Brain pericyte (primary cell): ENCODE measurements at places on chromosomes 2 and 18.

GRCh38 chr2:100291152-100291970 lies 30.9 kb downstream of the LONRF2 start:
- peak; percentile 18 for DNase-seq

GRCh38 chr18:44799907-44800421 lies 119.3 kb downstream of the SETBP1 start:
- DNase-seq = no peak

GRCh38 chr2:238106698-238107524 lies 6.8 kb downstream of the ESPNL start:
- DNase-seq = no peak

DNA sequence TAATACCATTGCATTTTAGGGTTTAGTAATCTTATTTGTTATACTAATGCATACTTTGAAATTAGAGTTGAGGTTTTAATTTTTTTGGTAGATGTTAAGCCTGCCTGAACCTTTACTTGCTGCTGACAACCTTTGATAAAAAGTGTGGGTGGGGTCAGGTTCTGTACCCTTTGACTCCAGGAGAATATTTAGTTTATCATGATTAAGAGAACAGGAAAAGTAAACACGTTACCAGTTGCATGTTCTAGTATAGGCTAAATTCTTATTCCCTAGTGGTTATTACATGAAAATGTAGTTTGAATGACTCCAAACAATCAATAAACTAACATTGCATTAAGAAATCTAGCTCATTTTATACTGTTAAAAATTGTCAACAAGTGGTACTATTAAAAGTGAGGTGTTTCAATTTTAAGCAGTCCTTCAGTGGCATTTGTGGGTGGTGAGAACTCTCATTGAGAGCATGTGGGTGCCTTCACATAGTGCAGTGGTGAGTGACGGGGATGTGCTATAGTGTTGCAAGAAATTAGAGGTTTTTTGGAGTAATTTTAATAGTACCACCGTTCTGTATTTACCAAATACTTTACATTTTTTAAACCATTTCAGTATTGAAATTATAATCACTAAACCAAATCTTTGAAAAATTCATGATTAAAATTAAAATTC lies 29.9 kb downstream of the PHLPP1 start:
- DNase-seq = no peak

GRCh38 chr2:7595206-7595605 lies 678.0 kb downstream of the RNF144A start:
- no peak for DNase-seq

DNA sequence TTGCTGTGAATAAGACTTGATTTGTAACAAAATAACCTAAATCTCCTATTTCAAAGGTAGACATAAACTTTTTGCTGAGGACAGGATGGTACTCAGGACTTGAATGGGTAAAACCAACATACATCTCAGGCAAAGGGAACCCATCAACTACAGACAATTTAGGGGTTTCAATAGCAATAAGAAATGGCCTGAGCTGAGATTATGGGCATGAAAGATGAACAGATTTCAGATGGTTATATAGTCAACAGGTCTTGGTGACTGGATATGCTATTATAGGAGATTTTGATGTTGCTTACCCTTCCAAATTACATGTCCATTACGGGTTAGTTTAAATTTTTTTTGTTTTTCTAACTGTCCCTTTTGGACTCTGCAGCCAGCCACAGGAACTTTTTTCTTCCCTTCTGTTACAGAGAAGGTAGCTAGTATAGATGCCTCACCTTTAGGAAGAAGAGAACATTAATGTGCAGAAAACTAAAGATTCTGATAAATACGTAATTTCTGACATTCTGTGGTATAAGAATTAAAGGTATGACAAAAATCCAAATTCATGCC lies 4.6 kb downstream of the RPS27A start:
- DNase-seq = no peak

DNA sequence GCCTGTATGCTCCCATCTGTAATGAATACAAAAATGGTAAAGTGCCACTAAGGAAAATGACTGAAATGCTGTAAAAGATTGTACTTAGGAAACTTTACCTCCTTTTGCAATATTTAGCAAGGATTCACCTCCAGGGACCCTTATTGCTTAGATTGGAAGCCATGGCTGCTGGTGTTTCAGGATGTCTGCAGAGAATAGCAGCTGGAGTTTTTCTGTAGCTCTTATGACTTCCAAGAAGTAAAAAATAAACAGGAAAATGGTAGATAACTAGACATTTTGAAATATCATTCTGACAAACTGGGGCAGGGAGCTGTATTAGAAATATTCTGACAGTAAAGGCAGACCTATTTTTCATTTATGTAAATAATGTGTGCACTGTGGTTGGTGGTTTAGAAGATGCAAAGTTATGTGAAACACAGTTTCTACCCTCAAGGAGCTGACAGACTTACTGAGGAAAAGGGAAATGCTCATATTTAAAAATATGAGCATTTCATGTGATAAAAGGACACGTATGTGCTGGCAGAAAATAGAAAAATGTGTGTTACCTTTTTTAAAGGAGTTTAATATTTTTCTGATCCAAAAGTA lies 224.9 kb upstream of the BOD1L2 start:
- DNase-seq = no peak

DNA sequence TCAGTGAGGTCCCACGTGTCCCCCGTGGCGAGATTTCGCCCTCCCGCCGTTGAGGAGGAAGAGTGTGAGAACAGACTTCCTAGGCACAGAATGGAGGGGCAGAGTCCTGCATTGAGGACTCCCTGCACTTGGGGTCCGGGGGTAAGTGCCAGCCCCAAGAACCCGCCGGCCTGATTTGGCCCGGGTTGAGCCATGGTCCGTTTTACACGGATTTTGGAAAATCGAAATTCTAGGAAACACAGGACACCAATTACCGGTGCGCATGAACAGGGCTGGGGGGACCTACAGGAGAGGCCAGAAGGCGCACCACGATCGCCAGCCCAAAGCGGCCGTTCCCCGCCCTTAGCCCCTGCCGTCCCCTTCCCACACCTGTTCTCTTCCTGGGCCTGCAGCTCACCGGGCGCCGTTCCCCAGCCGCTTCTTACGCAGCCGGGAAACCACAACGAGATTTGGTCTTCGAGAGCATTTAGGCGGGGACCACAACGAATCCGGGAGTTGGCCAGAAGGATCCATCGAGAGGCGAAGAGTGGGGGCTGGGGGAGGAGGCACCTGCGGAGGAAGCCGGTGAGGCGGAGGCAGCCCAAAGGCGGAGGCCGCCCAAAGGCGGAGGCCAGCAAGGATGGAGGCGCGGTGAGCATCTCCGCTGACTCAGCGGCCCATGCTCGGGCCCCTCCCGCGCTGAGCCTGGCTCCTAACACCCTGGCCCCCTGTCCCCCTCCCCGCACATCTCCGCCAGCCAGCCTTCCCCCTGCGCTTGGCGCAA lies 464 bp upstream of the TLX2 start:
- DNase-seq = no peak

DNA sequence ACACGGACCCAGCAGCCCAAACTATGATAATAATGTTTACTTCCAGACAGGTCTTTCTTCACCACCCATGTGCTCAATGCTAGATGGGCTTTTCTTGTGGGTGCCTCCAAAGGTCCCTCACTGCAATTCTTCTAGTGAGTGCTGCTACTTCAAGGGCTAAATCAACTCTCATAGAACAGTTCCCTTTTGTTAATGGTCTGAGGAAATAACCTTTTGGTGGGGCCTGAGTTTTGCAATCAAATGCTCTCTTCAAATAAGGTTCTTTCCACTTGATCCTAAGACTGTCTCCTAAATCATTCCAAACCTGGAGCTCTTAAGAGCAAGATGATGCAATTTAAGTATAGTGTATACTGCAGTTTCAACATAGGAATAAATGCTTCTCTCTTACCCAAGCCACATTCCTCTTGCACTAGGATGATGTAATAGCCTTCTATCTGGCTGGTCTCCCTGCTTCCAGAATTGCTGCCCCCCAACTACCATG lies 6.0 kb downstream of the NEMP2 start:
- no peak for DNase-seq

- DNase-seq = peak; percentile 82
Observed at GRCh38 chr2:234257859-234258561, 207.5 kb downstream of the SPP2 start.

- no peak for DNase-seq
Observed at GRCh38 chr18:25517881-25518715, 166.1 kb upstream of the ZNF521 start.

- DNase-seq = no peak
Observed at GRCh38 chr2:13006426-13006825, 289.7 kb downstream of the TRIB2 start.

DNA sequence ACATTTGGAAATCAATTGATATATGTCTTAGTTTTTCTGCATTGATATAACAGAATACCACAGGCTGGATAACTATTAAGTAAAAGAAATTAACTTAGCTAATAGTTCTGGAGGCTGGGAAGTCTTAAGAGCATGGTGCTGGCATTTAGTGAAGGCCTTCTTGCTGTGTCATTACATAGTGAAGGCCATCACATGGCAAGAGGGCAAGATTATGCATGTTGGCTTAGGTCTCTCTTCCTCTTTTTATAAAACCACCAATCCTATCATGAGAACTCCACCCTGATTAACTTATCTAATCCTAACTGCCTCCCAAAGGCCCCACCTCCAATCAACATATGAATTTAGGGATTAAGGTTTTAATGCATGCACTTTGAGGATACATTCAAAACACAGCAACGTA lies 225.5 kb upstream of the VRK2 start:
- no peak for DNase-seq

DNA sequence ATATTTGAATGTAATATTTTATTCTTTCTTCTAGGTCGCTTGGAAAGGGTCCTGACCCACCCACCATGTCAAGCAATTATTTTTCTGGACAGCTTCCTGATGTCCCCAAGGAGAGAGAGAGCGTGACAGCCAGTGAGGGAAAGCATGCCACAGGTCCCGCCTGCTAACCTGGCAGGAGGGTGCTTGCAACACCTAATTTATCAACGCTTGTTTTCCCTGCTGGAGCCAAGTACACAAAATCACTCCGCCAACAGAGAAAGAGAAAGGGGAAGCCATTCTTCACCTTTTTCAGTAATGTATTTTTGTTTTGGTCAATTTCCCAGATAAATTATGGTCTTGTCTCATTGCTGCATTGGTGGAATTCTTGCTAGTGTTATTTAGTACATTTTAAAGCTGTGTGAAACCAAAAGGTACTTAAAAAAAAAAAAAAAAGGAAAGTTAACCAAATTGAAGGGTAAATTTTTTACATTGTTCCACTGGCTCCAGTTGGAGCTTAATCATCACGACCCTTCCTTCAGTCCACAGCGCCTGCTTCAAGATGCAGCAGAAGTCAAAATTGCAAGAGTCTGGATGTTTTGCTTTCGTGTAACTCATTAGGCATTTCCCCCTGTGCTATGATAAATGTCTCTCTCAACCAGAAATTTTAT lies 88.5 kb upstream of the COPS8 start:
- no peak for DNase-seq

DNA sequence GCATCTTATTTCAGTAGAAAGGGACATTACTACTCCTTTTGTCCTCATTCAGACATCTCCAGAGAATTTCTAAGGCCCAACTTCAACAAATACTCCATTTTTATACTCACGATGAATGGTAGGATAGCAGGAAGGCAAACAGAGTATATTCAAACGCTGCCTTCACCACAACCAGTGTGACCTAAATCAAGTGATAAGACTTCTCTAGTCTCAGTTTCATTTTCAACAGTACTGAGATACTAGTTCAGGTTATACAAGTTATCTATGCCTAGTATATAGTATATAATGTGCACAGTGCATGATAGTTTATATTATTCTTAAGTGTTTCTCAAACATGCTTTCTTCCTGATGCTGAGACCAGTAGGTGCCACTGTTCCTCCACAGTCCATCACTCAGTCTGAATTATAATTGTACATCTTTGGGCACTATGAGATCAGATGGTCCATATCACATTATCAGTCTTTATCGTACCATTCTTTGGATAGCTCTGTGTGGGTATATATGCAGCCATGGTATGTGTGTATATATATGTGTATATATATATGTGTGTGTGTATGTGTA lies 66.3 kb upstream of the RPE start:
- DNase-seq = no peak

DNA sequence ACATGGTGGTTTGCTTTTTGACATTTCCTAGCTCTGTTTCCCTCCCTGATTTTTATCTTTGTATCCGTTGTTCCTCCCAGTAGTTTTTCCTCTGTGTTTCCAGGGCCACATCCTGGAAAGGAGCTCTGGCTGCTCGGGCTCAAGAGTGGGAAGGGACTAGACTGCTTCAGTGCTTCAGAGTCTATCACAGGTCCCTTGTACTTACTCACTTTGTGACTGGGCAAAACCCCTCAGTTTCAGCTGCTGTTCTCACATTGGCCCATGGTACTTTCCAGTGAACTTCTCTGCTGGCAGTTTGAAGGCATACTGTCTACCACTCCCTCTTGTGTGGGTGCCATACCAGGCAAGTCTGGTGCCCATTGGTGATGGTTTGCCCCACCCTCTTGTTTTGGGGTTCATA lies 7.5 kb upstream of the STAMBP start:
- no peak for DNase-seq

DNA sequence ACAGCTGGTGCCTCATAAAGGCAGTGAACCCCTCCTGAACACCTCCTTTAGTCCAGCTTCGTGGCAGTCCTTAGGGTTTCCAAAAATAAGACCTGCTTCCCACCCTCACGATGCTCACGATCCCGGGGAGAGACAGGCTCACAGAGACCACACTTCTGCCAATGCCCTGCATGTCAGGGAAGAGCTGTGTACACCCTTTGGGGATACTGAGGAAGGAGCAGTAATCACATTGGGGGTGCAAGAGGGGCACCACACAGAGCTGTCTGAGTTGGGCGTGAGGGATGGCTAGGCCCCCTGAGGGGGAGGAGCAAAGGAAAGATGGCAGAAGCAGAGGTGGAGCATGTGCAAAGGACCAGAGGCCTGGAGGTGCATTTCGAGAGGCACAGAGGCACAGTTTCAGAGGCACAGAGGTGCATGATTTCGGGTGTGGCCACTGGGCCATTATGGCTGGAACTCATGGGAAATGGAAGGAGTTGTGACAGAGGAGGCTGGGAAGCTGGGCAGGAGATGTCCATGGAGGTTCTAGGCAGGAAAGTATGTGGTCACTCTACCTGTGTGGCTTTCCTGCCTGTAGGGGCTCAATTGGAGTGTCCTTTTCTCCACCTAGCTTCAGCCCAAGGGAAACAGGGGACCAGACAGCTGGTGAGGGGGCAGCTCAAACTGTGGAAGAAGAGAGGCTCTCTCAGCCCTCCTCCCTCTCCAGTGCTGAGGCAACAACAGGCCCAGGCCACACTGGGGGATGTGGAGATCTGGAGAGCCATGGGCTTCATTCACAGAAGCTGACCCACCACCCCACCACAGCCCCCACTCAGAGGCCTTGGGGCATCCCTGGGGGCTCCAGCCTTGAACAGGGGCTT lies 115.9 kb downstream of the CAPN13 start:
- DNase-seq = no peak

DNA sequence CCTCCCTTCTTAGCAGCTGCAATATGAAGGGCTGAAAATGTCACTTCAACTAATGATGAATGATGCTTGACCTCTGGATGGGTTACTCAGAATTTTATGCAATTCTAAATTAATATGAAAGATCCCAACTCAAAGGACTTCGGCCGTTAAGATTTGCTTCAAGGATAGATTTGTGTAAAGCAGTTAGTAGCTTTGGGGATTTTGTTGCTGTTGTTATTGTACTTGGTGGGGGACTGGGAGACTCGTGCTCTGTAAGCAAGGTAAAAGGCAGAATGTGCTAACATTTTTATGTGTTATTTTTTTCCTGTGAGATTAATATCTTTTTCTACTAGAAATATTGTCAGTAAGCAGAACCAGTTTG lies 478.8 kb downstream of the ARHGAP15 start:
- no peak for DNase-seq

- DNase-seq = no peak
Observed at GRCh38 chr18:3671176-3671575, 221.2 kb downstream of the TGIF1 start.
